ENCODE measurements at places on chromosomes 5 and 9.

- H3K36me3 ChIP-seq = no peaks in the 10 kb centered on the region
- H3K4me3 ChIP-seq = no peak overlapping the region
- peaks cover 5% of the 10 kb centered on the region for H3K4me1 ChIP-seq
- H3K27ac ChIP-seq = no peak overlapping the region
Measured at GRCh38 chr5:73122875-73123810, 2.8 kb downstream of the TMEM171 start.

- no peaks in the 10 kb centered on the region for H3K4me1 ChIP-seq
- DNase-seq = no peak
- H3K36me3 ChIP-seq = no peaks in the 10 kb centered on the region
- no peaks in the 10 kb centered on the region for H3K27me3 ChIP-seq
- H3K27ac ChIP-seq = peak overlapping the region; percentile 36
Measured at GRCh38 chr5:89901983-89902382, 507.6 kb downstream of the CETN3 start.

DNA sequence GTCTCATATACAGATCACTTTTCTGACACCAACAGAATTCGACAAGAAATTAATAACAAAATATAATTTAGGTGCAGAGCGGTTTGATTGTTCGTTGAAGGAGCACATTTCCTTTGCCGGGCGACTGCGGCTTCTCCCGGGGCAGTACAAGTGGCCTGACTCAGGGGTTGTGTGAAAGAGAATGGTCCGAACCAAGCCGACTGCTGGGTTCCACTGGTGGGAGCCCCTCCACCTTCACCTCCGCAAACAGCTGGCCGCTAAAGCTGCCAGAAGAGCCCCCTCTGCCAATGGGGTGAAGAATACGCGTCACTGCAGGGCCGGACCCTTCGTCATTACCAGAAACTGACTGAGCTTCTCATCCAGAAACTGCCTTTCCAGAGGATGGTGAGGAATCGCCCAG lies 156.0 kb upstream of the IFNE start:
- no peaks in the 10 kb centered on the region for H3K36me3 ChIP-seq
- H3K27ac ChIP-seq = no peak overlapping the region
- no peak for DNase-seq
- no peaks in the 10 kb centered on the region for H3K4me1 ChIP-seq

GRCh38 chr9:127531676-127532075 lies 80.4 kb downstream of the LRSAM1 start:
- H3K4me1 ChIP-seq = peaks cover 95% of the 10 kb centered on the region
- H3K36me3 ChIP-seq = peaks cover 27% of the 10 kb centered on the region
- DNase-seq = no peak

DNA sequence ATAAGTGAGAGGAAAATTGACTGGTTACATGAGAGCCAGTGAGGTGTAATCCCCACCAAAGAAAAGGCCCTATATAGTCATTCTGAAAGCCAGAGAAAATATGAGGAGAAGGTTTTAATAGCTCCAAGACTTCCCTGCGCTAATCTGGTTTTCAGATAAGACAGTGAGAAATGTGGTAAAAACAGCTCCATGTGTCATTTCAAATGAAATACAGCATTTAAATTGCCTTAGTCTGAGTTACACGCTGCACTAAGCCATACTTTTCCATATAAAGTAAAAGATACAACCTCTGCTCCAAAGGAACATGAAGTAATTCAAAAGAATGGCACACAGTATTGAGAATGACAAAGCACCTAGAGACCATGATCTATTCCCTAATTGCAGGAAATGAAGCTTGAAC lies 378.0 kb upstream of the PDE4D start:
- H3K27me3 ChIP-seq = no peaks in the 10 kb centered on the region
- no peak overlapping the region for H3K4me3 ChIP-seq
- H3K27ac ChIP-seq = no peak overlapping the region
- no peak for DNase-seq

- no peaks in the 10 kb centered on the region for H3K4me1 ChIP-seq
- no peaks in the 10 kb centered on the region for H3K27me3 ChIP-seq
- no peak overlapping the region for H3K4me3 ChIP-seq
- H3K27ac ChIP-seq = no peak overlapping the region
- no peaks in the 10 kb centered on the region for H3K36me3 ChIP-seq
- no peak for DNase-seq
Measured at GRCh38 chr9:115250621-115251032, 132.7 kb upstream of the TNC start.

DNA sequence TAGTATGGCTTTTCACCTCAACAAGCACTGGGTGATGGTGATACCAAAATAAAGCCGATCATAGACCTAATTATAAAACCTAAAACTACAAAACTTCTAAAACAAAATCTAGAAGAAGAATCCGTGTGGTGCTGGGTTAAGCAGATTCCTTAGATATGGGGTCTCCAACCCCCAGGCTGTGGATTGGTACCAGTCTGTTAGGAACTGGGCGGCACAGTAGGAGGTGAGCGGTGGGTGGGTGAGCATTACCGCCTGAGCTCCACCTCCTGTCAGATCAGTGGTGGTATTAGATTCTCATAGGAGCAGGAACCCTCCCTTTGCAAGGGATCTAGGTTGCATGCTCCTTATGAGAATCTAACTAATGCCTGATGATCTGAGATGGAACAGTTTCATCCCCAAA lies 33.2 kb downstream of the MRPS27 start:
- no peak overlapping the region for H3K4me3 ChIP-seq
- H3K4me1 ChIP-seq = no peaks in the 10 kb centered on the region
- no peaks in the 10 kb centered on the region for H3K36me3 ChIP-seq
- DNase-seq = no peak
- no peaks in the 10 kb centered on the region for H3K27me3 ChIP-seq

- no peaks in the 10 kb centered on the region for H3K27me3 ChIP-seq
- DNase-seq = no peak
- H3K36me3 ChIP-seq = no peaks in the 10 kb centered on the region
- H3K4me3 ChIP-seq = no peak overlapping the region
- peaks cover 3% of the 10 kb centered on the region for H3K4me1 ChIP-seq
Measured at GRCh38 chr9:6128030-6128429, 87.6 kb upstream of the IL33 start.

- no peak overlapping the region for H3K4me3 ChIP-seq
- H3K4me1 ChIP-seq = peaks cover 22% of the 10 kb centered on the region
- no peak overlapping the region for H3K27ac ChIP-seq
Measured at GRCh38 chr5:181163487-181164075, 16.2 kb downstream of the OR2V2 start.

- H3K27me3 ChIP-seq = no peaks in the 10 kb centered on the region
- no peak overlapping the region for H3K27ac ChIP-seq
- H3K36me3 ChIP-seq = no peaks in the 10 kb centered on the region
- no peak for DNase-seq
- no peak overlapping the region for H3K4me3 ChIP-seq
Measured at GRCh38 chr5:63053019-63053638, 474.5 kb downstream of the LRRC70 start.

DNA sequence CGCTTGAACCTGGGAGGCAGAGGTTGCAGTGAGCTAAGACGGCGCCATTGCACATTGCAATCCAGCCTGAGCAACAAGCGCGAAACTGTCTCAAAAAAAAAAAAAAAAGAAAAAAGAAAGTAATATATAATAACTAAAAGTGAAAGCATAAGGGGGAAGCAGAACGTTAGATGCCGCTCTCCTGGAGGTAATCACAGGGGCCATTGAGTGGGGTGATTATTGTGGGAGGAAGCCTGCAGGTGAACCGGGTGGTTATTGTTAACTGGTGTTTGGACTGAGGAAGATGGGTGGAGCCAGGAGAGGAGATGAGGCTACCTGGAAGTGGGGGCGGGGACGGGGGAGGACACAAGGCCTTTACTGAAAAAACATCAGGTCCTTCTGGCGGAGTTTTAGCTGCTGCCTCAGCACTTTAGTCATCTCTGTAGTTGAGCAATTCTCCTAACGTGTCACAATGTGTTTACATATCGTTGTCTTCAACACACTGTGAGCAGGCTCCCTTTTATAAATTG lies 5.3 kb upstream of the TJP2 start:
- peaks cover 6% of the 10 kb centered on the region for H3K4me1 ChIP-seq
- no peak overlapping the region for H3K4me3 ChIP-seq
- peaks cover 7% of the 10 kb centered on the region for H3K36me3 ChIP-seq
- H3K27me3 ChIP-seq = no peaks in the 10 kb centered on the region

DNA sequence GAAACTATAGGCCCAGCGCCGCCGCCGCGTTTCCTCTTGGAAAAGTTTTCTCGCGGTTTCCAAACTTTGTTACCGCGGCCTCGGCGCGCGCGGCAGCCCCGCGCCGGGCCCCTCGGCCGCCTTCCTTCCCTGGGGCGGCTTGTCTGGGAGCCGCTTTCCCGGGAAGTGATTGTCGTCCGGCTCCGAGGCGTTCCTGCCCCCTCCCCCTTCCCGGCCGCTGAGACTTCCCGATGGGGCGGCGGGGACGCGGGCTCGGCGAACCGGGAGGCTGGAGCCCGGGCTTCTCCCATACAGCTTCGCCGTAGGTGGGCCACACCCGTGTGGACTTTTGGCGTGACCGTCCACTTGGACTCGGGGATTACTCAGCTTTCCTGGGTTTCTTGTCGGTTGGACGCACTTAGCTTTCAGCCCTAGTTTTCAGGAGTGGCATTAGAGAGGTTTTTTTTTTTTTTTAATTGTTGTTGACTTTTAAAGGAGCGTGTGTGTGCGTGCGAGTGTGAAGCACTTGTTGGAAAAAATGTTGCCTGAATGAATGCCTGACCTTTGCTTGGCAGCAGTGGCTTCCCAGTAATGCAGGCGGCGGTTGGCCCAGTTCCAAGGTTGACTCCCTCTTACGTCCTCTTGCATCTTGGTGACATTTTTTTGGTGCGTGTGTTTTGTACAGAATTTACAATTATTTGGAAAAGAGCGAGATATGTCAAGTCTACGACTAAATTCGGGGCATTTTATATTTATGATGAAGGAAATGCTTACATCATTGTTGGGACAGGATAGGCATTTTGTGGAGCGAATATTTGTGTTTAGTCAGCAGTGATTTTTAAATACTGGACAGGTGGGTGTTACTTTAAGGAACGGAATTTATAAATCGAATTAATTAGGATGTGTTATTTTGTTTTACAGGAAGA lies 821 bp downstream of the CTNNA1 start:
- no peaks in the 10 kb centered on the region for H3K27me3 ChIP-seq
- H3K27ac ChIP-seq = peak overlapping the region; percentile 100
- H3K4me3 ChIP-seq = peak overlapping the region; percentile 81
- H3K4me1 ChIP-seq = peaks cover 15% of the 10 kb centered on the region
- H3K36me3 ChIP-seq = no peaks in the 10 kb centered on the region

- H3K4me1 ChIP-seq = no peaks in the 10 kb centered on the region
- H3K4me3 ChIP-seq = no peak overlapping the region
- H3K36me3 ChIP-seq = no peaks in the 10 kb centered on the region
- no peak for DNase-seq
Measured at GRCh38 chr5:74612045-74612444, 28.5 kb downstream of the ENC1 start.

DNA sequence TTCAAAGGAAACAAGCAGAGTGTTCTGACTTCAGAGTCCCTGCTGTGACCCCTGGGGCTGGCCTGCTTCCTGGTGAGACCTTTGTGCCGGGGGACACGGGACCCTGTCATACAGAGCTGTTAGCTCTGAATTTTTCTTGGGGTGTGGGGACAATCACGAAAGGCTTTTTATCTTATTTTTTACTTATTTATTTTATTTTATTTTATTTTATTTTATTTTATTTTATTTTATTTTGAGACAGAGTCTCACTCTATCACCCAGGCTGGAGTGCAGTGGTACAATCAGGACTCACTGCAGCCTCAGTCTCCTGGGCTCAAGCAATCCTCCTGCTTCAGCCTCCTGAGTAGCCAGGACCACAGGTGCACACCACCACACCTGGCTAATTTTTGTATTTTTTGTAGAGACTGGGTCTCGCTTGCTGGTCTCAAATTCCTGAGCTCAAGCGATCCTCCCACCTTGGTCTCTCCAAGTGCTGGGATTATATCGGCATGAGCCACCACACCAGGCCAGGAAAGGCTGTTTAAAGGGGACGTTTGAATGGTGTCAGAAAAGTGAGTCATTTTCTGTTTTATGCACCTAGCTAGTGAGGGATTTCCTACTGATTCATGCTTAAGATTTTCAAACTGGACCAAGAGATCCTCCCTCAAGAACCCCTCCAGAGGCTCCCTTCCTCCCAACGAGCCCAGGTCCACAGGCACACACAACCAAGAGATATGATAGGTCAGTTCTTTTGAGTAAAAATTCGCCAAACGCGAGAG lies 75.7 kb downstream of the OLFM1 start:
- H3K27ac ChIP-seq = no peak overlapping the region
- H3K4me3 ChIP-seq = no peak overlapping the region
- H3K27me3 ChIP-seq = no peaks in the 10 kb centered on the region
- H3K36me3 ChIP-seq = no peaks in the 10 kb centered on the region
- H3K4me1 ChIP-seq = no peaks in the 10 kb centered on the region
- DNase-seq = no peak
